ENCODE measurements at places on chromosomes 2 and 18.

GRCh38 chr2:64768491-64769005, 114.8 kb upstream of the SERTAD2 start:
- no peak for DNase-seq

- DNase-seq: no peak
Measured at GRCh38 chr18:45540125-45540524, 75.2 kb upstream of the SLC14A2 start.

GRCh38 chr18:34639687-34640086, 70.4 kb upstream of the DTNA start:
- no peak for DNase-seq

GRCh38 chr2:120949957-120950590, 214.4 kb downstream of the GLI2 start:
- no peak for DNase-seq

DNA sequence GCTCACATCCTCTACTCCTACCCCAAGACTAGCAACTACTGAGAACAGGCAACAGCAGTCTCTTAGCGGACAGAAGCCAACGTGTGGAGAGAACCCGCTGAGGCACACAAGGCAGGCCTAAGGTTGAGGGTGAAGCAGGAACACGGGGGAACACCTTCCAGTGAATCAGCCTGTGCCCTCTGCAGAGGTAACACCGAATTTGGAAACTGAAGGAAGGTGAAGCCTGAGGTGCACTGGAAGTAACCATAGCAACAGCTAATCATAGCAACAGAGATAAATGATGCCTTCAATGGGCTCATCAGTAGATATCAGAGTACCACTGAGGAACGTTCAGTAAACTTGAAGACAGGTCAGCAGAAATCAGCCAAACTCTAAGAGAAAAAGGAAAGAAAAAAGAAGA, 43.3 kb downstream of the OSBPL1A start:
- no peak for DNase-seq
